Stimulated activated CD4-positive, alpha-beta T cell treated with anti-CD3 and anti-CD28 coated beads, Interleukin-2, amount 100 ng/mL, for 4 hours (primary cell): ENCODE measurements at places on chromosomes 2 and 18.
A peak's percentile ranks its signal among the peaks of the same experiment; 100 is the strongest.

DNA sequence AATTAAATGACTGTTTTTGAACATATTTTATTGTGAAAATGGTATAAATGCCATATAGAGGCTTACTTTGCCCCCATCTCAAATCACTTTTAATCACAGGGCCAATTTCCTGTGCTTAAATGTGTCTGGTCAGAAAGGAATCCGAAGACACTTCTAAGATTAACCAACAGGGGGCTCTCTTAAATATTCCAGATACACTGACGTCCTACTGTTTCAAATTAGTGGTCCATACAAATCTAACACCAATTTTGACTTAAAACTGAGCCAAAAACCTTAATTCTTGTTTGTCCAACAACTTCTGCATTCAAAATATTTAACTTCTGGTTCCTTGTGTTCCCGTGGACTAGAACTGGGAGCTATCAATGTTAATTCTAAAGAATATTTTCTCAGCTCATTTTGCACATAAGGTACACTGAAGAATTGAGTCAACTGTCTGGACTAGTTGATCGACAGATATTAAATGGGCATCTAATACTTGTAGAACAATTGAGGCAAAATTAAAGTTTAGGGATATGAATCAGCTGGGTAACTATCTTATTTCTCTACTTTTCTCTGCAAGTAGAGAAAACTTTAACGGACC lies 557.5 kb downstream of the ARHGAP15 start:
- no peak for DNase-seq

- DNase-seq = no peak
Measured at GRCh38 chr18:13233787-13234783, 15.5 kb downstream of the LDLRAD4 start.

DNA sequence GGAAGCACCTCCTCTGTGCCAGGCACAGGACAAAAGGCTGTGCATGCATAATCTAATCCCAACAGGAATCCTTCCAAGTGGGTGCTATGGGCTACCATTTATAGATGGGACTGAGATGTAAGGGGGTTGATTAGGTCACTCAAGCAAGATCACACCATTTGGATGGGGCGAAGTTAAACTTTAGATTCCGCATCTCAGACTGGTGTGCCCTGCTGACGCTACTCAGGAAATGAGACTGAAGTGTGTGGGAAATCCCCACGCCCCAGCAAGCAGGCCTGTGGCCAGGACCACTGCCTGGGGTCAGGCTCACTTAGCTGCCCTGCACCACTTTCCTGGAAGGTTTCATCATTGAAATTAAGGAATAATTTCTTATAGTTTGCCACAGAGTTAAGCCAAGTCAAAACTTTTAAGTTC lies 70.5 kb upstream of the PPP1CB start:
- DNase-seq = peak; percentile 46

GRCh38 chr18:9638886-9639285 lies 24.5 kb upstream of the PPP4R1 start:
- no peak for DNase-seq

- no peak for DNase-seq
Measured at GRCh38 chr18:38322206-38322605, 756.6 kb upstream of the CELF4 start.

DNA sequence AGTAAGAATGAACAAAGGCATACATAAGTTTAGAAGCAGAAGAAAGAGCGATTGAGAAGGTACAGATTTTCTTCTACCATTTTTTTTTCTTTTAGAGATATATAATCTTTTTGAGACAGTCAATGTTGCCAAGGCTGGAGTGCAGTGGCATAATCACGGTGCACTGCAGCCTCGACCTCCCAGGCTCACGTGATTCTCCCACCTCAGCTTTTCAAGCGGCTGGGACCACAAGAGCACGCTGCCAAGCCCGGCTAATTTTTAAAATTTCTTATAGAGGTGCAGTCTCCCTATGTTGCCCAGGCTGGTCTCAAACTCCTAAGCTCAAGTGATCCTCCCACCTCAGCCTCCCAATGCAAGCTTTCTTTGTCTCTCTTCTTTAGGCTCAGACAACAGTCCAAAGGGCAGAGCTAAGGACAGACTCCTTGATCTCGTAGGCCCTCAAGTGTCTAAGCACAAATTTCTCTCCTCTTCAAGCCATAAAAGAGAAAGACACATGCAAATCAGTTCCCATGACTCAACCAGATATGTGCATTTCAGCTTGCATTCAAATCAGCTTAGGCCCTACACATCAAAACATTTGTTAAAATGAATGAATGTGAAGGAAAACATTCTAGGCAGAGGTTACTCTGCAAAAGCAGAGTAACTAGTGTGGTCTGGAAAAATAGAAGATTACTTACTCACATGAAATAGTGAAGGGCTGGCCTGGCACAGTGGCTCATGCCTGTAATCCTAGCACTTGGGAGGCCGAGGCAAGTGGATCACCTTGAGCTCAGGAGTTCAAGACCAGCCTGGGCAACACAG lies 18.0 kb downstream of the ITSN2 start:
- no peak for DNase-seq

DNA sequence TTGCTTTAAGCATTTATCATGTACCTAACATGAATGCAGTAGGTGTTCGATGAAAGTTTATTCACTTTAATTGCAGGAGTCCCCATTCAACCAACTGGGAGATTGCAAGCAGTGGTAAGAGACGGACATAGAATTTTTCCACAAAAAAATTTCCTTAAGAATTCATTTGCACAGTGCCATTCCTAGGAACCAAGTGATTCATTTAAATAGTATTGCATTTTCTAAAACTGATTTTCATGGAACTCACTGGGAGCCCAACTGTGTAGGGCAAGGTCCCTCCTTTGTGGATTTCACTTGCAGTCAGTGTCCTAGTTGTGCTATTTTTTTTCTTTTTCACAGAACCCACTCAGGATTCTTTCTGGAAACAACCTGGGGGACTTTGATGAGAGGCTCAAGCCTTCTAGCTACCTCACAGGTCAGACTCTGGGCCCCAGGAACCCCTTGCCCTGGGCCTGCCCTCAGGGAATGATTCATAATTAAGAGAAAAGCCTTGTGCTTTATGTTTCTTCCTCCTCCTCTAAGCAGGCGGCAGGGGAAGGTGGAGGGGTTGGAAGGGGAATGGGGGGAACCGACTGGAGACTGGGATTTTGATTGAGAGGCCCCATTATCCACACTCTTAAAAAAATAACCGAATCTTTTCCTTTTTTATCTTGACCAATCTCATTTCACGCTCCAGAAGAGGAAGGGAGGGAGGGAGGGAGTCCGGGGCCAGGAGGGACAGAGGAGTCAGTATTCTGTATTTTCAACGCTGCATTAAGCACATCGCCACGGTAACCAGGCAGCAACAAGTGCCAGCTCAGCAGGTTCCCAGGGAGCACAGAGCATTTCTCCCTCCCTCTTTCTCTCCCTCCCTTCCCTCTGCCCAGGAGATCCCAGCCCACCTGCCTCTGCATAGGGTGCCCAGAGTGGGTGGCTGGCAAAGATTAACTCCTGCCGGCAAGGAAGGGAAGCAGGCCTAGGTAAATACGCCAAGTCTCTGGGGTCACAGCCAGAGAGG lies 51.8 kb downstream of the PSD4 start:
- DNase-seq = no peak

DNA sequence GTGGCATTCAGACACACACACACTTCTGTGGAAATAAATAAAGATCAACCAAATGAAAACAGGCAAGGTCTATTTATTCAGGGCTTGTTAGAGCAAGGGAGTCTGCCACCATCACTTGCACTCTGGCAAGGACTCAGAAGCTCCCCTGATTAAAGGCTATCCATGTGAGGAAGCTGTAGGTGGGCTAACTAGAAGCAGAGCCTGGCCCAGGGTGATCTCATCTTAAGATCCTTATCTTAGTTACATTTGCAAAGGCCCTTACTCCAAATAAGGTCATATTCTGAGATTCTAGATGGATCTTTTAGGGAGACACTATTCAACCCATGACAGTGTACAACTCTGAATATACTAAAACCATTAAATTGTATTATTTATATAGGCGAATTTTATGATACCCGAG lies 190.0 kb upstream of the SRD5A2 start:
- no peak for DNase-seq

- DNase-seq = no peak
Measured at GRCh38 chr2:241197947-241198346, 9.5 kb downstream of the ANO7 start.

DNA sequence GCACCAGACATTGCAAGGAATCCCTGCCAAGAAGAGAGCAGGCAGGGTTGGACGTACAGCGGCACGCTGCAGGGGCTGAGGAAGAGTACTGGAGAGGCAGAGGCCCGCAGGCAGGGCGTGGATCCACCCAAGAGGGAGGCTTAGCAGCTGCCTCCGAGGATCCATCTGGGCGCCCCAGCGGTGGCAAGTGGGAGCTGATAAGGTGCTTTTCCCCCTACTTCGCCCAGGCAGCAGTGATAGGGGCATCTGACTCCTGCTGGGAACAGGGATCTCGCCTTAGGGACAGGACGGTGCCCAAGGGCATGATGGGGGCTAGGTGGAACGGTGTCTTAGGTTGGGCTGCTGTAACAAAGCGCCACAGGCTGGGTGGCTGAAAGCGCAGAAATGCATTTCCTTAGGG lies 67.4 kb upstream of the HS6ST1 start:
- DNase-seq = no peak

DNA sequence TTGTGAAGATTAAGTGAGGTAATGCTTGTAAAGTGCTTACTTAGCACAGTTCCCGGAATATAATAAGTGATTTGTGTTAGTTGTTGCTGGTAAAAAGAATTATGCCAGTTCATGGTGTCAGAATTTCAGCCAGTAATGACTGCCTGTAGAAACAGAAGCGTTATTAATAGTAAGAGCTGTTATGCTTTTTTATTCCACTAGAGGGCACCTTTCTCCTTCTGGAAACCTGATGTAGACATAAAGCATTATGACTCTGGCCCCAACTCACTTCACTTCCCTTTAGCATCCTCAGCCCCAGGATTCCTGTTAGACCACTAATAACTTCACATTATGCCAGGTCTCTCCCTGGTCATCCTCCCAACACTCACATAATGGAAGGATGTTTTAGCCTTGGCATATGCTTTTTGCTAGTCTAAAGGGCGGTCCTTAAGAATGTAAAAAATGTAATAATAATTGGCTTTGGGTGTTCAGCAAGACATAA lies 34.9 kb downstream of the C18orf54 start:
- DNase-seq = no peak

DNA sequence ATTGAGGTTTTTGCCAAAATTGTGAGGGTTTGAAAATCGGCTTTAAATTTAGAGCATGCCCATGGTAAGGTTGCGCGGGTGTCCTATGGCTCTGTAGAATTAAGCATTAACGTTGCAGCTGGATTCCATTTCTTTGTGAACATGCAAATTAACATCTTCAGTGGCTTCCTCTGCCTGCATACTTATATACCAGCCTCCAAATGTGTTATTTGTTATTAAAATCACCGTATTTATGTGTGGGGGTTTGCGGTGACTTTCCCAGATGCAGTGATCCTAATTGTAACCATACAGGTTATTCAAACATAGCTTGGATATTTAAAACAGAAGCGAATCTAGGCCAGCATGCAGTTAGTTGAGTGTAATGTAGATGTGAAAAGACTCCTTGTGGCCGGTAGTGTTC lies 80.2 kb downstream of the TGOLN2 start:
- DNase-seq = no peak

- no peak for DNase-seq
Measured at GRCh38 chr2:145260081-145260480, 740.2 kb upstream of the ZEB2 start.

DNA sequence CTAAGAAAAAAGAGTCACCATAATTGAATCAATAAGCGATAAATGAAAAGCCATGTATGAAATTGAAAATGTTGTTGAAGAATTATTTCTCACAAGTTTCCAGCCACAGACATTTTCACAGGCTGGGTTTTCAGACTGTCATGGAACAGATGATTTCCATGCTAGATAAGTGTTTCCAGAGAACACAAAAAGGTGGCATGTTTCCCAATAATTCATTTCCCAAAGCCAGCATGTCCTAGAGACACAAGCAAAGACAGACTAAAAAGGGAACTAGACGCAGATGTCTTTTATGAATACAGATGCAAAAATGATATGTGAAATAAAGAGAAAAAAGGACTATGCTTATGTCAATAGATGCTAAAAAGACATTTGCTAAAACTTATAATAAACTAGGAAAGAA lies 255.1 kb downstream of the EIPR1 start:
- DNase-seq = no peak

GRCh38 chr18:45677276-45677807 lies 46.6 kb upstream of the SLC14A1 start:
- no peak for DNase-seq
